ENCODE measurements at places on chromosomes 7 and 10.

DNA sequence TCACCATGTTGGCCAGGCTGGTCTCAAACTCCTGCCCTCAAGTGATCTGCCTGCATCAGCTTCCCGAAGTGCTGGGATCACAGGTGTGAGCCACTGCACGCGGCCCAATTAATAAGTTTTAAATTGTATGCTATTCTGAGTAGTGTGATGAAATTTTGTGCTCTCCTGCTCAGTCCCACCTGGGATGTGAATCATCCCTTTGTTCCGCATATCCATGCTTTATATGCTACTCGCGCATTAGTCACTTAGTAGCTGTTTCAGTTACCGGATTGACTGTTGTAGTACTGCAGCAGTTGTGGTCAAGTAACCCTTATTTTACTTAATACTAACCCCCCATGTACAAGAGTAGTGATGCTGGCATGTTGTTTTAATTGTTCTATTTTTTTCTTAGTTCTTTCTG, 47.3 kb upstream of the OIT3 start:
- DNase-seq = no peak

- no peak for DNase-seq
Observed at GRCh38 chr7:69844264-69844868, 246.1 kb downstream of the AUTS2 start.

DNA sequence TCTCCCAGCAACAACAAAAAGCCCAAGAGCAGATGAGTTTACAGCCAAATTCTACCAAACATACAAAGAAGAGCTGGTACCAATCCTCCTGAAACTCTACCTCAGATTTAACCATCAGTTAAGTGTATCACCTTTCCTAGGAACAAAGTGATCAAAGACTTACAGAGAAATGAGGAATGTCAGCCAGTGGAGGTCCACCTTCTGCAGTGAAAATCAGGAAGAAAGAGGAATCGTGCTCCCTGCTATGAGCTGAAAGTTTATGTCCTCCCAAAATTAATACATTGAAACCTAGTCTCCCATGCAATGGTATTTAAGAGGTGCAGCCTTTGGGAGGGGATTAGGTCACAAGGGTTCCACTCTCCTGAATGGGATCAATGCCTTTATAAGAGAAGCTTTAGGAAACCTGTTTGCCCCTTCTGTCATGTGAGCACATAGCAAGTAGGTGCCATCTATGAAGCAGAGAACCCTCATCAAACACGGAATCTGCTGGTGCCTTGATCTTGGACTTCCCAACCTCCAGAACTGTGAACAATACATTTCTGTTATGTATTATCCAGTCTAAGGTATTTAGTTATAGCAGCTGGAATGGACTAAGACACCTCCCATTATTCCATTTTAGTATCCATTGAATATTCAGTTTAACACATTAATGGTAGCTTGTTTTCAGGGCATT, 139.0 kb upstream of the FZD8 start:
- DNase-seq = no peak

DNA sequence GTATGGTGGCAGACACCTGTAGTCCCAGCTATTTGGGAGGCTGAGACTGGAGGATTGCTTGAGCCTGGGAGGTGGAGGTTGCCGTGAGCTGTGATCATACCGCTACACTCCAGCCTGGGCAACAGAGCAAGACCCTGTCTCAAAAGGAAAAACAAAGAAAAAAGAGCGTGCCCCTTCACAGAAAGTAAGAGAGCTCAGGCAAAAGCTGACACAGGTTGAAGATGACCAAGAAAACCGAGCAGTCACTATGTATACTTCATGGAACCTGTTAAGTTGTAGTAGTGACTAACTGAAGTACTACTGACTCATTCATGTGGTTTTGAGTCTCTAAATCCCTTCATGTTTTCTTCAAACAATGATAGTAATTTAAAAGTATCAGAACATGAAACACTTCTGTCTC, 1.2 kb upstream of the PRRT4 start:
- no peak for DNase-seq

GRCh38 chr7:124354201-124354600, 321.3 kb upstream of the TMEM229A start:
- no peak for DNase-seq

DNA sequence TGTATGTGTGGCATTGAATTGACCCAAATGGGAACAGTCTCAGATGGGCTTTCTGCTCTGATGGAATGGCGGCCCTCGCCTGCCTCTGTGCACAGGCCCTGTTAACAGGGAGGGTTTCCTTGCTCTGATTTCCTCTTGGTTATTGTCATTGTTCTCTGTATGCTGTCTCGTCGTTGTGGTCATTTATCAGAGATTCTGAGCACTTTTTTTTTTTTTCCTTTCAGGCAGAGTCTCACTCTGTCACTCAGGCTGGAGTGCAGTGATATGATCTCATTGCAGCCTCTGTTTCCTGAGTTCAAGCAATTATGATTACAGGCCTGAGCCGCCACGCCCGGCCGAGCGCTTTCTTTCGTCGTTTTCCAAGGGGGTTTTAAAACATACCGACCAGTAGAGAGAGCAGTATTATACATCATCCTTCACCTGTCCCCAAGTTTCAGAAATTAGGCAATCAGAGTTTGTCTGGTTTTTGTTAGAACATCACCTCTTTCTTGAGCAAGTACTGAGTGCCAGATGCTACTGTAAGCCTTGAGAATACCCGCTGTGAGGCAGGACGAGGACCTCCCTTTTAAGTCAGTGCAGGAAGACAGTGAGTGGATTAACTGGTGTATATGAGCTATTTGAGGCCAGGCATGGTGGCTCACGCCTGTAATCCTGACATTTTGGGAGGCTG, 6.5 kb downstream of the CHST12 start:
- no peak for DNase-seq

DNA sequence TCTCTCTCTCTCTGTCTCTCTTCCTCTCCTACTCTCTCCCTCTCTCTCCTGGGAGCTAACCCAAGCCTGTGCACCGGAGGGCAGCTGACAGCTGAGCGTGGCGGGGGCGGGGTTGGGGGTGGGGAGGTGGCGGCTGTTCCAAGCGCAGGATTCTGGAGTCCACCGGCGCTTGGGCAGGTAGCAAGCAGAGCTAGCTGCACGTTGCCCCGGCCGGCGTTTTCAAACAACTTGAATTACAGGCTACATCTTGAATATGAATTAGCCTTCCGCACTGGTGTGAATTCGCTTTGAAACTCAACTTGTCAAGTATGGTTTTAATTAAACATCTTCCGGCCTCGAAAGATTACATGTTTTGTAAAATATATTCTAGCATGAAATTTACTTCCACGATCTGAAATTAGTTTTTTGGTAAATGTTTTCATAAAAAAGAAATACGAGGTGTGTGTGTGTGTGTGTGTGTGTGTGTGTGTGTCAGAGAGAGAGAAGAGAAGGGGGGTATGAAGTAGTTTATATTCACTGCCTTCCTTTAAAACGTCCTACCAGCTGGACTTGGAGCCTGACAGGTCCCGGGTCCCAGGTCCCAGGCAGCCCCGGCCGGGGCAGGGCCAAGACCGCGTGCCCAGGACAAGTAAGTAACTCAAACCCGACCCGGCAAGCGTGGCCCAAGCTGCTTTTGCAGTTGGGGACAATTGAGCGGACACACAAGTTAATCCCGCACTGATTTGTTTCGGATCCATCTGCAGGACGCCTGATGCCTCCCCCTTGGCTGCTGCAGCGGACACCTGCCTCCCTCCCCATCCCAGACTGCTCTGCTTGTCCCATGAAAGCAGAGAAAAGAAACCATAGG, 9.0 kb upstream of the DLX6 start:
- no peak for DNase-seq

Data from NCI-H187 (cell line).